ENCODE measurements at places on chromosomes 12 and 14.

DNA sequence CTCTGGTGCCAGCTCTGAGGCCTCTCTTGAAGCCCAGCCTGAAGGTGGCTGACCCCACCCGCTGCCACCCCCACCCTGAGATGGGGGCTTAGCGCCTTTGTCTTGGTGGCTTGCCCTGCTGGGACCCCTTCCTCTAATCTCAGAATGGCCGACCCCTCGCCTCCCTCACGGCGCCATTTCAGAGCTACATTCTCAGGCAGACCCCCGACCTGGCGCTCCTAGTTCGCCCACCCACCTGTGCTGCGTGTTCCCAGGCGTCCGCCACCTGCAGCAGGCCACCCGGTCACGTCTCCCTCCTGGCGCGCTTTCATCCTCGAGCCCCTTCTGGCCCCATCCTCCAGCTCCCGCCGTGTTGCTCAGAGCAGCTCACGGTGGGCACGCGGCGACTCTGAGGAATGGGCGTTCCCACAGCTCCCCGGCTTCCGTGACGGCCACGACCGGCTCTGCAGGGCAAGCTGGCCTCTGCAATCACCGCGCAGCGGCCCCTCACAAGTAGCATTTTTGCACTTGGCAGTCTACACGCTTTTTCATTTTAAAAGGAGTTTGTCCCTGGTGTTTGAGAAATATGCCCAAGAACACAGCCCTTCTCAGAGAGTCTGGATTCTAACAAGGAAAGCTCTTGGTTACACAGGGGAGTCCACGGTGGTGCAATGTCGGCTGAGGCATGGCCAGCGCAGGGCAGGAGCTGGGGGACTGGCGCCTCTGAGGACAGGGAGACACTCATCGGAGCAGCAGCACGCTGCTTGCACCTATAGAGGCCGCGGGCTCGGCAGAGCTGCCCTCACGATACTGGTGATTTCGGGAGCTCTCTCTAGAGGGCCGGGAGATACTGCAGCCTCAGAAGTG lies 105.7 kb upstream of the C14orf180 start:
- DNase-seq: no peak

DNA sequence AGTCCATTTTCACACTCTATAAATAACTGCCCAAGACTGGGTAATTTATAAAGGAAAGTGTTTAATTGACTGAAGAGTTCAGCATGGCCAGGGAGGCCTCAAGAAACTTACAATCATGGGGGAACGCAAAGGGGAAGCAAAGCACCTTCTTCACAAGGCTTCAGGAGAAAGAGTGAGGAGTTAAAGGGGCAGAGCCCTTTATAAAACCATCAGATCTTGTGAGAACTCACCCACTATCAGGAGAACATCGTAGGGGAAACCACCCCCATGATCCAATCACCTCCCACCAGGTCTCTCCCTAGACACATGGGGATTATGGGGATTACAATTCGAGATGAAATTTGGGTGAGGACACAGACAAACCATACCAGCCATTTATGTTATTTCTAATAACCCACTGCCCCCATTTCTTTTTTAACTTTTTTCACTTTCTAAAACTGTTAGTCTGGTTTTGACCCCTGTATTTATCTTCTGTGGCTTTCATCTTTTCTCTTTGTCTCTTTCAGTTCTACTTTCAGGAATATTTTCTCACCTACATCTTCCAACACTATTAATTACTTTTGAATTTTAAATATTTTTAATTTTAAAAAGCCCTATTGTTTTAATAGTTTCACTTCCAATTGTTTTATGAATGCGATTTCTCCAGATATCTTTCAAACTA lies 44.5 kb downstream of the WDR89 start:
- DNase-seq: no peak

GRCh38 chr14:71416392-71416791 lies 509.1 kb downstream of the PCNX1 start:
- no peak for DNase-seq

DNA sequence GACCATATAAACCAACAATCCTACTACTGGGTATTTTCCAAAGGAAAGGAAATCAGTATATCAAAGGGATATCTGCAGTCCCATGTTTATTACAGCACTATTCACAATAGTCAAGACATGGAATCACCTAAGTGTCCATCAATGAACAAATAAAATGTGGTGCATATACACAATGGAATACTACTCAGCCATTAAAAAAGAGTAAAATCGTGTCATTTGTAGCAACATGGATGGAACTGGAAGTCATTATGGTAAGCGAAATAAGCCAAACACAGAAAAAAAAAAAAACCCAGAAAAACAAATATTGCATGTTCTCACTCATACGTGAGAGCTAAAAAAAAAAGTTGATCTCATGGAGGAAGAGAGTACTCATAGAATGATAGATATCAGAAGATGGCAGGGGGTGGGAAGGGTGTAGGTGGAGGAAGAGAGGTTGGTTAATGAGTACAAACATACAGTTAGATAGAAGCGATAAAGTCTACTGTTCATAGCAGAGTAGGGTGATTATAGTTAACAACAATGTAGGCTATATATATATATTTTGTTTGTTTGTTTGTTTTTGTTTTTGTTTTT lies 49.3 kb downstream of the BCAT1 start:
- no peak for DNase-seq

DNA sequence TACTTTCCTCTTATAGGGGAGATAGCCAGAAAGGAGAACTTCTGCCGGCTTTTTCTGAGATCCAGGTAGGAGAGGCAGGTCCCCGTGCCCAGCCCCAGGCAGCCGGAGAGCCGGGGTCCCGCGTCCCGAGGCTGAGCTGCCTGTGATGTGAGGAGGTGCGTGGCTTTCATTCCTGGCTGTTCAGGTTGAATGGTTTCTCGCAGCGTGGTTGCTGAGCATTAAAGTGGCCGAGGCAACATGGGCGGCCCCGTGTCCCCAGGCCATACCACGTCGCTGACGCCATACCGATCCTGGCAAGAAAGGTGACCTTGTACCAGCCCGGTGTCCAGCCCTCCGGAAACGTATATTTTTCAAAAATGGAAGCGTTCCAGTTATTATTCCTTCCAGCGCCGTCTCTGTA lies 116.7 kb upstream of the MYL2 start:
- no peak for DNase-seq

- no peak for DNase-seq
Measured at GRCh38 chr14:99596071-99596627, 7.9 kb downstream of the CCDC85C start.

DNA sequence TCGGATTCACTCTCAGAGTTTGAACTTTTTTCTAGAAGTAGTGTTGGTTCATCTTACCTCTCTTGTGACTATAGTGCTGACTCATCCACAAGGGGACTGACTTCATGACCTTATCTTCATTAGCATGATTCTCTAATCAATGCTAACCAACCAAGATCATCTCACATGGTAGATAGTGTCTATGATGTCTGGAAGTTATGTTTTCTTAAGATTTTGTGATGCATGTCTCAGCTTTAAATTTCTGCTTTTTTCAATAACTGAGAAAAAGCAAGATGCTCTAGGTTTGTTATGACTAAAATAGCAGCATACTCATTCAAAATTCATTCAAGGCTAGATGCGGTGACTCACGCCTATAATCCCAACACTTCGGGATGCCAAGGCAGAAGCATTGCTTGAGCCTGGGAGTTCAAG lies 12.3 kb upstream of the SLC35E3 start:
- DNase-seq: no peak

DNA sequence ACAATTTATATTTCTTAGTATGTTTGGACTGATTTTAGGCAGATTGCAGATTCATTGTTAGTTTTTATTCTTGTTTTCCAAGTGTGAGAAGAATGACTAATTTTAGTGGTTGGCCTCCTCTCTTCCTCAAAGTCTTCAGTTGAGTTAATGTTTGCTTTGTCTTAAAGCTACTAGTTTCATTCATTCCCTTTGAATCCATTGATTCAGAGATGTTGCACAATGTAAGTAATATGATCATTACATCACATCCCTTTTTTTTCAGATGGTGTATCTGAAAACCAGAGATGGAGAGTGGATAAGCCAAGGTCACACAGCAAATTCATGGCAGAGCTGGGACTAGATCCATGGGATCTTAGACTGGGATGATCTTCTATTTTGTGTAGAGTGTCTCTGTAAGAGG lies 577.5 kb downstream of the BCL11B start:
- no peak for DNase-seq

- peak; percentile 22 for DNase-seq
Measured at GRCh38 chr12:114662512-114663177, 21.3 kb downstream of the TBX3 start.

- no peak for DNase-seq
Measured at GRCh38 chr14:69997849-69998248, 118.6 kb downstream of the SMOC1 start.

GRCh38 chr12:106142591-106143261 lies 4.0 kb upstream of the NUAK1 start:
- DNase-seq: no peak

- DNase-seq: peak; percentile 20
Measured at GRCh38 chr12:127083008-127083949, 1183.7 kb upstream of the TMEM132C start.

GRCh38 chr12:127240249-127240929 lies 1026.6 kb upstream of the TMEM132C start:
- DNase-seq: no peak

DNA sequence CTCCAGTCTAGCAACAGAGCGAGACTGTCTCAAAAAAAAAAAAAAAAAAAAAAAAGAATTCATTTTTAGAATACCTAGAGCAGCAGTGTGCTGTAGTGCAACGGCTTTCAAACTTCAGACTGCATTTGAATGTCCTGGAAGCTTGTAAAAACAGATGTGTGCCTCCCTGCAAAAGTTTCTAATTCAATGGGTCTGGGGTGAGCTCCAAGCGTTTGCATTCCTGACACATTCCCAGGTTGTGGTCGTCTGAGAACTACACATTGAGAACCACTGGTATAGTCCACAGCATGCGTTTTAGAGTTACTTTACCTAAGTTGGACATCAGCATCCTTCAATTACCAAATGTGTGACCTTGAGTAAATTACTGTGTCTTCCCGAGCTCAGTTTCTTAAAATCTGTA lies 816.8 kb downstream of the NRXN3 start:
- DNase-seq: no peak

- DNase-seq: no peak
Measured at GRCh38 chr12:119775246-119775895, 101.7 kb downstream of the CIT start.

GRCh38 chr12:55548756-55549155 lies 646 bp upstream of the OR6C4 start:
- no peak for DNase-seq

GRCh38 chr14:95619785-95620417 lies 66.3 kb upstream of the TCL1B start:
- DNase-seq: no peak

DNA sequence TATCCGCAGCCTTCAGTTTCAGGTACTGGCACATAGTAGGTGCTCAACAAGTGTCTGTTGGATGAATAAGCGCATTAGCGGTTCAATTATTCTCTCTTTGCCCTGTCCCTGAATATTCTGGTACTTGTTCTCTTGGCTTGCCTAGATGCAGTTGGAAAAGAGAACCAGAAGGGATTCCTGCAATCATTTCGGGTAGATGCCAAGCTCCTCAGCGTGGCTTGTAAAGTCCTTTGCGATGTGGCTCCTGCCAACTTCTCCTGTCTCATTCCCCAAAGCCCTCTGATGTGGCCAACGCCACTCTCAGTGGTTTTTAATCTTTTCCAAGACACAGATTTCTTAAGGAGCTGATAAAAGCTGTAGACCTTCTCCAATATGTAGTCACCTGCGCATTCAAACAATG lies 230.3 kb downstream of the SUDS3 start:
- no peak for DNase-seq

DNA sequence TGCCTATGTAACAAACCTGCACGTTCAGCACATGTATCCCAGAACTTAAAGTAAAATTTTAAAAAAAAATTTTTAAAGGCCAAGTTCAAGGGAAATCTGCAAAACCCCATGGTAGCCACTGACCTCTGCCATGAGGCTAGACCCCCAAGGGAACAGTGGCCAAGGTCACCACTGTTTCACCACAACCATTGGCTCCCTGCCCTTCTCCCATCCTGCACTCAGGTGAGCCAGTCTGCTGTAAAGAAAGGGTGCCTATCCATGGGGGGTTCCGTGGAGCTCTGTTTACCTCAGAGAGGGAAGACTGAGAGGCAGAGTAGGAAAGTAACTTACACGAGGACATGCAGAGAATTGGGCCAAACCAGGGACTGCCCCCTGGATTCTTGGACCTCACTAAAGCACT lies 38.6 kb downstream of the VWF start:
- DNase-seq: no peak

- DNase-seq: no peak
Measured at GRCh38 chr14:24508155-24508840, at the start of gene CMA1. CMA1 (minus strand) TSS chr14:24508265; CDS start chr14:24508235, 30 bp downstream.

DNA sequence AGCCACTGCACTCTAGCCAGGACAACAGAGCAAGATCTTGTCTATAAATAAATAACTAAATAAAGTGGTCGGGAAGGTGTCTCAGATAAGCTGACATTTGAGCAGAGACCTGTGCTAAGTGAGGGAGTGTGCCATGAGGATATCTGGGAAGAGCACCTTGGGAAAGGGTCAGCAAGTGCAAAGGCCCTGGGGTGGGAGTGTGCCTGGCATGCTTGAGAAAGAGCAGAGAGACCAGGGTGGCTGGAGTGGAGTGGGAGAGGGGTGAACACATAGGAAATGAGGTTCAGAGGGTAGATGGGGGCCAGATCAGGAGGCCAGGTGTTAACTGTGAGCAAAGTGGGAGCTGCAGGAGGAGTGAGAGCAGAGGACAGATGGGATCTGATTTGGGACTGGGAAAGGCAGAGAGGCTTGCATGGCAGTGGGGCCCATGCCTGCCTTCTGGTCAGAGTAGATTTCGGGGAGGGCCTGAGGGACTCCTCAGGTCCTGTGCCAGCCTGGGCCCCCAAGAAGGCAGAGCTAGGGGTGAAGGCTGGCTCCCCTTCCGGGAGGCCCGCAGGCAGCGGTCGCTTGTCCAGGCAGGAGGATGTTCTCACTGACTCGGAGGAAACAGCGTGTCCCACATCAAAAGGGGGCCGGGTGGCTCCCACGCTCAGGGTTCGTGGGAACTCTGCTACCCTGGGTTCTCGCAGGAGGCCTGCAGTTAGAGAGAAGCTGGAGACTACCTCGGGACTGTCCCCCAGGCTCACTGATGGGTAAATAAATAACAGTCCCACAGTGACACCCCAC lies 32.6 kb downstream of the DTX1 start:
- no peak for DNase-seq

DNA sequence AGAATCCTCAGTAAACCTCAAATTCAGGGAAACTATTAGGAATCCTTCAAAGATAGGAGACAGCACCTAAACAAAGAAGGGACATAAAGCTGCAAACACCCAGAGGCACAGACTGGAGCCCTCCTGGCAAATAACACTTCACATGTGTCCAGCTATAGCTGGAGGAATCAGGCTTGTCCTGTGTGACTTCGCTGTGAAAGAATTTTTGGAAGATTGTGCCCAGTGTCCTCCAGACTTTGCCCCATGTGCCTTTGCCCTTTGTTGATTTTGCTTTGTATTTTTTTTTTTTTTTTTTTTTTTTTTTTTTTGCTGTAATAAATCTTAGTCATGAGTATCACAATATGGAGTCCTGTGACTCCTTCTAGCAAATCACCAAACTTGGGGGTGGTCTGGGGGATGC lies 136.8 kb downstream of the KCNH5 start:
- DNase-seq: no peak

GRCh38 chr12:52148464-52149181 lies 43.2 kb downstream of the KRT80 start:
- DNase-seq: no peak

GRCh38 chr12:54936736-54937135 lies 47.8 kb downstream of the TESPA1 start:
- no peak for DNase-seq

- no peak for DNase-seq
Measured at GRCh38 chr12:848882-849527, 96.6 kb downstream of the WNK1 start.

Data from NCI-H1930 (cell line).